ENCODE measurements at places on chromosomes 1 and 21.

DNA sequence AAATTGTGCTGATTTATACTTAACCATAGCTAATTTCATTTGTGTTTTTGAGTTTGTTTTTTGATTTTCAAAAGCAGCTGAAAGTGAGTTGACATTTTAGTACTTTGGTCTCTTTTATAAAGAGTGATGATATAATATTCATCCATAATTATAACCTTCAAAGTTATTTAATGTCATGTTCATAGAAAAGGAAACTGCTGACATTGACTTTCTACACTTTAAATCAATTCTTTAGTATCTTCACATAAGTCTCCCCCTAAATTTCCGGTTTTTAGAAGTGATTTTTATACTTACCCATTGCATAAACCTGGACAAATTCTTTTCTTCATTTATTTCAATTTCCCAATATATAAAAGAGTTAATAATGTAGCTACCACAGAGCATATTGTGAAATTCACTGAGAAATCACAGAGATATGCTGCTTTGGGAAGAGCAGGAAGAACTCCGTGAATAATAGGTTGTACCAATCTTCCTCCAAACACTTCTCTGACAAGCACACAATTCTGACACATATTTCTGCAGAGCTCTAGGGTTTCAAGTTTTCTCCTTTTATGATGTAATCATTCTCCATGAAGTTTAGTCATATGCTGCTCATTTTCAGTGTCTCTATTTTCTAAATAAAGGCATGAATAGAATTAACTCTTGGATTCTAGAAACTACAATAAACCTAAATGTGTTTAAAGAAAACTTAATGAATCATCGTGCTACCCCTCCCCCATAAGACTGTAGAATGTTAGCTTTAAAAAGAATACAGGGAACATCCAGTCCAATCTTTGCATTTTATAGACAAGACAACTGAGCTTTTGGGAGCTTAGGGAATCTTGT, 25.6 kb upstream of the CDC42BPA start:
- DNase-seq: no peak

GRCh38 chr1:89843273-89844130, 22.7 kb downstream of the LRRC8D start:
- peak; percentile 73 for DNase-seq

DNA sequence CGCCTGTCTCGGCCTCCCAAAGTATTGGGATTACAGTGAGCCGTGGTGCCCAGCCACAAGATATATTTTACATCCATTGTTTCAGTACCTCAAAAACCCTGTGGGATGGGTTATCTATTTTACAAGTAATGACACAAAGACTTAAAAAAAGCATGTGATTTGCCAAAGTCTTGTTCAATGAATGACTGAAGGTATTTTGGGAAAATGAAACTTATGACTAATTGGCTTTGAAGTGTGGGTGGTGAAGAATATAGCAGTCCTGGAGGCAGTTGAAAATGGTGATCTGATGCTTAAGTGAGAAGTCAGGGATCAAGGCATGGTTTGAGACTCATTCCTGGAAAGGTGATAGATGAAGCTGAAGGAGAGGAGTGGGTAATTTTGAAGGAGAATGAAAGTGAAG, 3.0 kb downstream of the SWT1 start:
- DNase-seq: no peak

GRCh38 chr21:26849428-26850115, 4.4 kb upstream of the ADAMTS1 start:
- no peak for DNase-seq

DNA sequence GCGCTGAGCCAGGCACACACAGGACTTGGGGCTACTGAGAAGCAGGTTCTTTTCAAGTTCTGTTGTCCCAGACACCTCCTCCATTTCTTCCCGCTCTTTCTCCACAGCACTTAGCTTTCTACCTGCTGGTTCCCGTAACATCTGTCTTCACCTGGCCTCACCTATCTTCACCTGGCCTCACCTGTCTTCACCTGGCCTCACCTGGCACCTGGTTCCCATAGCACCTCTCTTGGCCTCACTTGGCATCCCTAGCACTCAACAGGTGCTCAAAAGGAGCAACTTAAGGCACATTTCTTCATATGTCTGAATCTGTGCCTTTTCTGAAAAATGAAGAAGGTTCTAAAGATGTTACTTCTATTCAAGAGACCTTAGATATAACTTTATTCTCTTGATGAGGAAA, 10.4 kb downstream of the KCNK1 start:
- DNase-seq: no peak

DNA sequence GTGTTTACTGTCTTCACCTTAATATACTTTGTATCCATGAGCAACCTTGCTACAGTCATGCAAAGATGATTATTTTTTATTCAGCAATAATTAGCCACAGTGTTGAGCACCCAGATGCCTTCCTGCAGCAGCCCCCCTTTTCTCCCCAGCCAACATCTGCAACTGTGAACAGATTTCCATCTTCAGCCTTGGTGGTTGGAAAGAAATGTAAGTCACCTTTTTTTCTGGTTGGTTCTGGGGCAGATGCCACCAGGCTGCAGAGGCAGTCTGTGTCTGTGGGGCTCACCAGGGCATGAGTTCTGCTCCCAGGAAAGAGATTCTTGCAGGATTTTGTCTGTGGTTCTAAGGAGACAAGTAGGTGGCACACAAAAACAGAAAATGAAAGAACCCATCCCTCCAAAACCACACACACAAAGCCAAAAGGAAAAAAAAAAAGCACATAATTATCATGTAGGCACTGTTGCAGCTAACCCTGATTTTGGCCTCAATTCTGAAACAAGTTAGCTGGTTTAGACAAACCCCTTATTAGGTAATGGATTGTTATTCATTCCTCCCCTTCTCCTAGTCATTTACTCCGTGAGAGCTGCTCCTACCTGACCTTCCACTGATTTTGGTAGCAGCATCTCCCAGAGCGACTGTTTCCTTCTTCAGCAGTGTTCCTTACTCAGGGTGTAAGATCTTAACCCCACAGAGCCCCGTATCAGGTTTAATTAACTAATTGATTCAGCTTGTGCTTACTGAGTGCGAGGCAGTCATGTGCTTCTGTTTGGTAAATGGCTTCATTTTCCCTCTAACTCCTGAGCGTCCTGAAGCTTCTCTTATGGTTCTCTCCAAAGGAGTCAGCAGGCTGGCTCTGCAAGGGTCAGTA, 36.5 kb downstream of the GALNT2 start:
- no peak for DNase-seq

GRCh38 chr1:10515301-10515975, 40.7 kb downstream of the PEX14 start:
- DNase-seq: no peak

DNA sequence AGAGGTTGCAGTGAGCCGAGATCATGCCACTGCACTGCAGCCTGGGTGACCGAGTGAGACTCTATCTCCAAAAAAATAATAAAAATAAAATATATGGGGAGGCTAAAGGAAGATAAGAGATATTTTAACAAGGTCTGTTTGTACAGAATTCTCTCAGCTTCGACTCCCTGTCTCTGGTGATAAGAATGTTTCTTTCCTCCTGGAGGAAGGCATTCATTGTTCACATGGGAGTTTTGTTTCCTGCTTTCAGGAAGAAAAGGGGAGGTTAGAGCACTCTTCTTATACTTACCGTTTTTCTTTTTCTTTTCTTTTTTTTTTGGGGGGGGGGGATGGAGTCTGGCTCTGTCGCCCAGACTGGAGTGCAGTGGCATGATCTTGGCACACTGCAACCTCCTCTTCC, 2.0 kb upstream of the NAXE start:
- no peak for DNase-seq

DNA sequence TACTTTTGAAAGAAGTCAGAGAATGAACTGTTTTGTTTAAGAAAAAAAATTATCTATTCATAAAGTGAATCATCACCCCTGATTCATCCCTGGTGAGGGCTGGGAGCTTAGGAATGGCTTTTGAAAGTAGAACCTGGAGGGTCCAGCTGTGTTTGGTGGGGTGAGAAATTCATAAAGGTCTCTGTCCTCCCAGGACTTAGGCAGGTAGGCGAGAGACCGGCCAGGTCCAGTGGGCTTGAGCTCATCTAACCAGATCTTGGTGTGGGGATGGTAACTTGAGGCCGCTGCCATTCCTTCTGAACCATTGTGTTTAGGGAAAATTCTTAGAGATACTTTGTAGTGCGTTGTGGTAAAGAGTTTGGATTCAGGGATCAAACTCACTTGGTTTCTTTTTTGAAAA, 156.8 kb upstream of the TNR start:
- DNase-seq: no peak

DNA sequence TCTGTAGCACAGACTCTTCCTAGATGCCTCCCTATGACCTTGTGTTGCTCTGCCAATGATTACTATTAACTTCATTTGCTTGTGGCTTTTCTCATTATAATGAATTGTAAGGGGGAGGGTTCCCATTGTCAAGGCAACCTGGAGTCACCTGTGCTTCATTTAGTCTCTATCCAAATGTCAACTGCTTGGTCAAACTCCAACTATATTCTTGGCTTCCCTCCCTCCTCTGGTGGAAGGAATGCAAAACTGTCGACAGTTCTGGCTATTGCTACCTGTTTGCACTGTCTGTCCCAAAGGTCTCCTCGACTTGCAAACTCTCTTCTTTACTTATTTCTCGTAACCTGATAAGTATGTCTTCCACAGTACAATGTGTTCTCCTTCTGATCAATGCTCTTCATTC, 100.3 kb downstream of the CACNA1E start:
- no peak for DNase-seq

GRCh38 chr1:233364695-233365539, 37.4 kb downstream of the MAP3K21 start:
- no peak for DNase-seq

DNA sequence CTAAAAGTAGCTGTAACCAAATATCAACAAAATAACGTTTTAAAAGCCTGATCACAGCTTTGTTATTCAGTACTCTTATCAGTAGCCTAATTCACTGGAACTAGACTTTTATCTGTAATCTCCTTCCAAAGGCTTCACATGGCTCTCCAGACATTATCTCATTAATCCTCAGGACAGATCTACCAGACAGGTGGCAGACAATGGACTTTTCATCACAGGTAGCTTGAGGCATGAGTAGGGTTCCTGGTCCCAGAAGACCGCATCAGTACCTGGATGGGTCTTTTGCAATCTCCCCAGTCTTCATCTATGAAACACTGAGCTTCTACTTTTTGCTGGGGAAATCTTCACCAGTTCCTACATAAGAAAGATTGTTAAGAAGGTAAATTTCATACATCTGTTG, 132.2 kb upstream of the FOXD3 start:
- DNase-seq: no peak

All from MG63 (cell line).